ENCODE measurements at places on chromosomes 6 and 20.

DNA sequence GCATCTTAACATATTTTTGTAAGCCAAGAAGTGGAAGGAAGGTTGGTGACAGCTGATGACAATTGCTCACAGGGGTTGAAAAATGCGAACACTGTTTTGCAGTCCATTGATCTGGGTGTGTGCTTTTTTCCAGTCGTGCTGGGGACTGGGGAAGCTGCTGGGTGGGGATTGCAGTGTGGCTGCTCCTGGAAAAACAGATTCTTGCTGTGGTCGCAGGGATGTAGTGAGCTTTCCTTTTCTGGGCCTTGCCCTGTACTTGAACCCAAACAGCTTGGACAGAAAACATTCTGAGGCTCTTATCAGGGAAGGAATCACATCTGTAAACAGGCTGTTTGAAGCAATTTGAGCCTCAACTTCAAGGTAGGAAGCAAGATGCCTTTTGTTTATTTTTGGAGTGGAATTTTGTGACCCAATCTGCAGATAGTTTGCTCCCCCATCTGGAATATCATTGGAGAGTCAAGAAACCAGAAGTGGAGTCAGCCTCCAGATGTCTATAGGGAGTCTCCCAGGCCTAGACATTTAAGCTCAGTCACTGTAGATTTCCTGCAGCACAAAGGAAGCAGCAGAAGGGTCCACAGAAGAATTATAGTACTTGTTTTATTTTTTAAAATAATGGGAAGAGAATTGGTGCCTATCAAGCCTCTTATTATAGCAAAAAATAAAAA, 279.2 kb upstream of the FERMT1 start:
- no peak for DNase-seq

GRCh38 chr6:45431317-45432065, 53.8 kb upstream of the SUPT3H start:
- DNase-seq: no peak

GRCh38 chr6:145756170-145756662, 20.9 kb upstream of the EPM2A start:
- DNase-seq: no peak

GRCh38 chr6:33771146-33772081, 17.5 kb downstream of the LEMD2 start:
- peak; percentile 69 for DNase-seq

GRCh38 chr6:127816643-127817042, 84.2 kb downstream of the THEMIS start:
- DNase-seq: no peak

DNA sequence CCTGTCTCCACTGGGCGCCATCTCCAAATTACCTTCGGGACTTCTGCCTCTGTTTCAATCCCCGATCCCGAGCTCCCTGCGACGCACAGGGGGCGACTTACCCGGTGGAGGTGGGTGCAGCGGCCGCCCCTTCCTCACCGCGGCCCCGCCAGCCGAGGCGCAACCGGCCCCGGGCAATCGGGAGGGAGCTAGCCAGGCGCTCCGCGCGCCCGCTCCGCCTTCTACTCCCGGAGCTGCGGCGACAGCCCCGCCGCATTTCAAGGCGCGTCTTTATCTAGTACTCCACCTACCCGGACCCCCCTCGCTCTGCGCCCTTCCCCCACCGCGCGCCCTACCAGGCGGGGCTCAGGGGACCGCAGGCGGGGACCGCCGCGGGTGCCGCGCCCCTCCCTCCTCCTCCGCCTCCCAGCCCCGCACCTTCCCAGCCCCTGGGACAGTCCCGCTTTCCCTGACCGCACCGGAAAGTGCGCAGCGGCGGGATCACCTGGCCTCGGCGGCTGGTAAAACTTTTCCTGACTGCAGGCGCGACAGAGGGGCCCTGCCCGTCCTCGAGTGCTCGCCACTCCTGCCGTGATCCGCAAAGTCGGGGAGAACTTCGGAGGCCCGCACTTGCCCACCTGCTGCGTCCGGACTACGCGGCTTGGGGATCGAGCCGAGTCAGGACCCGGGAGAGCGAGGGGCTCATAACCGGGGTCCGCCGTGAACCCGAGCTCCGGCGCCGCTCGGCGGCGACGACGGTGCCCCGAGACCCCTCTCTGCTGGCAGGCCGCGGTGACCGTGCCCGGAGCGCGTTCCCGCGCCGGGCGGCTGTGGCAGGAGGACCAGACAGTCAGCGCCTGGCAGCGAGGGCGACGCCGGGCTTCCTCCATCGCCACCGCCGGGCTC, 8.0 kb upstream of the NKX2-2 start:
- DNase-seq: no peak

DNA sequence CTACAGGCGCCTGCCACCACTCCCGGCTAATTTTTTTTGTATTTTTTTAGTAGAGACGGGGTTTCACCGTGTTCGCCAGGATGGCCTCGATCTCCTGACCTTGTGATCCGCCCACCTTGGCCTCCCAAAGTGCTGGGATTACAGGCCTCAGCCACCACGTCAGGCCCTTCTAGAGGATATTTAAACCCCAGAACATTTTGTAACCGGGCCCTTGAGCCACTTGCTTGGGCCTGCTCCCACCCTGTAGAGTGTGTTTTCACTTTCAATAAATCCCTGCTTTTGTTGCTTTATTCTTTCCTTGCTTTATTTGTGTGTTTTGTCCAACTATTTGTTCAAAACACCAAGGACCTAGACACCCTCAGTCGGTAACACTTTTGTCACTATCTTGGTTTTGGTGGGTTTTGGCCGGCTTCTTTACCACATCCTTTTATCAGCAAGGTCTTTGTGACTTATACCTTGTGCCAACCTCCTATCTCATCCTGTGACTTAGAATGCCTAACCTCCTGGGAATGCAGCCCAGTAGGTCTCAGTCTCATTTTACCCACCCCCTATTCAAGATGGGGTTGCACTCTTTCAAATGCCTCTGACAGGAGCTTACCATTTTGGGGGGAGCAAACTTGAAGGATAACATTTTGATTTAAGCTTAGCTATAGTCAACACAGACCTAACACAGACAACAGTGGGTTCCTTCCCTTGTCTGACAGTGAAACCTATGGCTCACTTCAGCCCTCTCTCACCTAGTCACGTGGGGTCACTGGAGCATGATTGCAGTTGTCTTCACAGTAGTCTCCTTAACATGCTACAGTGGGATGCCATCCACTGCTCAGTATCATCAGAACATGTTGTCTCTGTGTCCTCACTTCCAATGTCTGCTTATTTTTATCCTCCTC, 27.9 kb upstream of the KIF6 start:
- DNase-seq: no peak

GRCh38 chr20:54497931-54498718, 22.7 kb downstream of the DOK5 start:
- DNase-seq: no peak

DNA sequence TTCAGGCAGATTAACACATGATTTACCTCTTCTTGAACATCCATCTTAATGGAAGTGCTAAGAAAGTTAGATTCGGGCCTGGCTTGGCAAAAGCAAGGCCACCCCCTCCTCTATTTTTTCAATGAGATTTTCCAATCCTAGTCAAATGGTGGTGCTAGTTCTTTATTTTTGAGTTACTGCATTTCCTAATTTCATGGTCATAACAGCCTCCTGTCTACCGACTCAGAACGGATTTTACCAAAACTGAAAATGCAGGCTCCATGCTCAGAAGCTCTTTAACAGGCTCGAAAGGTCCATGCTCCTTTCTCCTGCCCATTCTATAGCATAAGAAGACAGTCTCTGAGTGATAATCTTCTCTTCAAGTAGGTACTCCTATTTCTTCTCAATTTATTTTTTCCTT, 117.2 kb upstream of the ESR1 start:
- no peak for DNase-seq

- DNase-seq: no peak
These were observed 886.8 kb upstream of the FLRT3 start for GRCh38 chr20:15224199-15224598.

- no peak for DNase-seq
These were observed 19.1 kb upstream of the FOXC1 start for GRCh38 chr6:1590580-1590979.

- DNase-seq: no peak
These were observed 9.3 kb downstream of the IRF4 start for GRCh38 chr6:400815-401214.

- no peak for DNase-seq
These were observed 188.2 kb upstream of the ASCC3 start for GRCh38 chr6:101069191-101069795.

DNA sequence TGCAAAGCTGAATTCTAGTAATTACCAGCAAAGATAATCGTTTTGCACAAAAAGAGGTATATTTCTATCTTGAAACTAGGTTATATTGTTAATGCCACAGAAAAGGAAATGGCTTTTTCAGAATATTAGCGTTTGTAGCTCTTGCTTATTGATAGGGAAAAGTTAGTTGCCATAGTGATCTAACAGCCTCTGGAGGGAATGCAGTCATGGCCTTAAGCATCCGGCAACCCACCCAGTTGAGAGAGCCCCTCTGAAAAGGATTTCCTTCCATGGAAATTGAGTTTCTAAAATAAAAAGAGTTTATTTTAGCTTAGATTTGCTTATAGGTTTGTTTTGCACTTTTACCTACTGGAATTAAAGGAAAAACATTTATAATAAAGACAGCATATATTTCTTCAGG, 224.5 kb downstream of the BCKDHB start:
- no peak for DNase-seq

- DNase-seq: no peak
These were observed 283.9 kb upstream of the RIMS1 start for GRCh38 chr6:71602385-71603007.

DNA sequence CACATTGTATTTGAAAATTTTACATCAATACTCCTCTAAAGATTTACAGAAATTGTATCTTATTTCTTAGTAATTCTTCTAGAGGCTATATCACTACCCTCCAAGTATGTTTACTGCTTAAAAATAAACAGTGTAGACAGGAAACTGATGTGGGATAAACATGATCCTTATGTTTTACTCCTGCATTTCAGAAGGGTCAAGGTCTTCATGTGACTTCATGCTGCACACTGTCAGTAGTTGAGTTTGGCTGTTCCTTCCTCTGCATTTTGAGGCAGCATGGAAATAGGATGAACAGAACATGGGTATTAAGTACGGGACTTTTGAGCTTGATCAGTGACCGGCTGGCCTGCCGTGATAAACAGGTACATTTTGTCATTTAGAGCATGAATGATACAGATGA, 179.2 kb upstream of the FERMT1 start:
- DNase-seq: no peak

DNA sequence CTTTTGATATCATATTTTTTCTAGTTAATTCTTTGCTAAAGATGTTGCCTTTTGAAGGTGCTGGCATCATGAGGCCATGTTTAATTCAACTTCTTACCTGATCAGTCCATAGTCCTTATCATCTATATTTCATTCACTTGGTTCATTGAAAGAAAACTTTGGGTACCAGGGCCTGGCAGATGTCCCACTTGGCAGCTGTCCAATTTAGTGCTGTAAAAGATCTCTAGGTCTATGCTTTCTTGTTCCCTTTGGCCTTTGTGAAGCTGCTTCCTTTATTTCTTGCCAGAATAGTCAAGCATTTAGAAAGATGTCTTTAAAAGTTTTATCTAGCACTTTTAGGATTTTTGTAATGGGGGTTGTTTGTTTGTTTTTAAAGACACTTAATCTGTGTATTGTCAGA, 61.7 kb upstream of the EYA4 start:
- no peak for DNase-seq

GRCh38 chr6:99344289-99344688, 5.2 kb downstream of the FAXC start:
- DNase-seq: no peak

DNA sequence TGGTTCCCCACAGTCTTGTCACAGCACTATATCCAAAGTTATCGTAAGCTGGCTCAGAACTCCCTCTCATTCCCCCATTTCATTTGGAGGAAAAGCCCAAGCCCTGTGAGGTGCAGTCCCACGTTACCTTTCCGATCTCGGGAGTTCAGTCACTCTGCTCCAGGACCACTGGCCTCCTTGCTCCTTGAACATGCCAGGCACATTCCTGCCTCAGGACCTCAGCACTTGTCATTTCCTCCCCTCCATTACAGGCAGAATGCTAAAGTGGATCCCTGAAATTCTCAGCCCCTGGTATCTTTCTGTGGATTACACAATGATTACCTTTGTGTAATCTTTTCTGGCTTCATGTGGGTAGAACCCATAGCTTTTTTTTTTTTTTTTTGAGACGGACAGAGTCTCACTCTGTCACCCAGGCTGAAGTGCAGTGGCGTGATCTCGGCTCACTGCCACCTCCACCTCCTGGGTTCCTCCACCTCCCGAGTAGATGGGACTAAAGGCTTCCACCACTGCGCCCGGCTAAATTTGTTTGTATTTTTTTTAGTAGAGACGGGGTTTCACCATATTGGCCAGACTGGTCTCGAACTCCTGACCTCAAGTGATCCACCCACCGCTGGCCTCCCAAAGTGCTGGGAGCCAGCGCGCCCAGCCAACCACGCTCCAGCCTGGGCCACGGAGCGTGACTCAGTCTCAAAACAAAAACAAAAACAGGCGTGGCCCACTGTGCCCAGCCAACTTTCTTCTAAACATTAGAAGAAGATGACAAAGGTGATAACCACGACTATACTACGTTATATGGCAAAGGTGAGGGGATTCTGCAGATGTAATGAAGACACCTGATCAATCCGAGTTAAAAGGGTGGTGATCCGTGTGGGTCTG, 4.0 kb upstream of the OXT start:
- no peak for DNase-seq

GRCh38 chr20:51804754-51805153, 2.4 kb upstream of the SALL4 start:
- no peak for DNase-seq

- no peak for DNase-seq
These were observed 14.5 kb downstream of the OR2B2 start for GRCh38 chr6:27897580-27898206.

- no peak for DNase-seq
These were observed 364.3 kb upstream of the PTCHD4 start for GRCh38 chr6:48475275-48475674.

GRCh38 chr6:39143238-39143930, 28.4 kb upstream of the SAYSD1 start:
- DNase-seq: no peak

DNA sequence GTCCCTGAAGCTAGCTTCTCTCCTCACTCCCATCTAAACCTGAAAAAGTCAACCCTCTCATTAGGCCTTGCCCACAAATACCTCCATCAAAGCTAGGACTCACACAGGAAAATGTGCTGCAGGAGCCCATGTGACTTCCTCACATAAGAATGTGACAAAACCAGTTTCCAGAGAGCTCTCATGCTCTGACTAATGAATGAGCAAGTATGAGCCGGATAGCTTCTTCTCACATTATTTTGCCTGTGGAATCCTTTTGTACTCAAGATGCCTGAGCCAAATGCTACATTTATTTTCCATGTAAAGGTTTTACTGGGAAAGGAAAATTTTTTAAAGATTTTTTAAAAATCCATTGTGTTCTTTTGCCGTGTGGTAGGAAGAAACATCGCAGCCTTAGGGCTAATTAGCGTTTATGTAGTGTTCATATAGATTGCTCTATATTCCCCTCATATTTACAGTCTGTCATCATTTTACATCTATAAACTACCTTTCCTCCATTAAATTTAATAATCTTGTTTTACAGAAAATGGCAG, 68.6 kb upstream of the CCN6 start:
- peak; percentile 93 for DNase-seq

GRCh38 chr6:150212778-150213177, 69.9 kb downstream of the PPP1R14C start:
- no peak for DNase-seq

Data from NCI-H2029 (cell line).